Lung (tissue), 17 donors: ENCODE measurements at places on chromosomes 6 and 20. TPM values are rescaled to one million over a fixed set of nuclear protein-coding genes. Genes with fewer than 3 reads are reported as not detected.

- DNase-seq = no peak
- peaks cover 15% of the 10 kb centered on the region for H3K36me3 ChIP-seq
- H3K4me3 ChIP-seq = no peak overlapping the region
- peak overlapping the region; percentile 89 for H3K27ac ChIP-seq
- H3K4me1 ChIP-seq = peaks cover 20% of the 10 kb centered on the region
These were observed 174.7 kb downstream of the TMEM242 start for GRCh38 chr6:157148391-157149323.

DNA sequence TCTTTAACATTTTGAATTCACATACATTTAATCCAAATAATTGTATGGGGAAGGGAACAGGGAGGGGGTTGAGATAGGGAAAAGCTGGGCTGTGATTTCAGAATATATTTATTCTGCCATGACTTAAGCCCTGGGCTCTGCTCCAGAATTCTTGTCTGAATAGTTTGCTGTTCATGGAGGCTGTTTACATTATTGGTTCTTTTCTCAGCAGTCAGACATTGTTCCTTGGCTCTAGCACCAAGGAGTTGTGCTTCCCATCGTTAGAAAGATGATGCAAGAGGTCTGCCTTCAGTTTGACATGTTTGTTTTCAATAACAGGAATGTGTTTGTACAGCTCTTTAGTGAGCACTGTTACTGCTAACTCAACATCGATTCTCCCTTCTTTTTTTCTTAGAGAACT is 198.8 kb upstream of the CDYL start:
- no peaks in the 10 kb centered on the region for H3K36me3 ChIP-seq
- peaks cover 9% of the 10 kb centered on the region for H3K4me1 ChIP-seq
- H3K27ac ChIP-seq = no peak overlapping the region
- DNase-seq = peak; percentile 97
- H3K27me3 ChIP-seq = no peaks in the 10 kb centered on the region

DNA sequence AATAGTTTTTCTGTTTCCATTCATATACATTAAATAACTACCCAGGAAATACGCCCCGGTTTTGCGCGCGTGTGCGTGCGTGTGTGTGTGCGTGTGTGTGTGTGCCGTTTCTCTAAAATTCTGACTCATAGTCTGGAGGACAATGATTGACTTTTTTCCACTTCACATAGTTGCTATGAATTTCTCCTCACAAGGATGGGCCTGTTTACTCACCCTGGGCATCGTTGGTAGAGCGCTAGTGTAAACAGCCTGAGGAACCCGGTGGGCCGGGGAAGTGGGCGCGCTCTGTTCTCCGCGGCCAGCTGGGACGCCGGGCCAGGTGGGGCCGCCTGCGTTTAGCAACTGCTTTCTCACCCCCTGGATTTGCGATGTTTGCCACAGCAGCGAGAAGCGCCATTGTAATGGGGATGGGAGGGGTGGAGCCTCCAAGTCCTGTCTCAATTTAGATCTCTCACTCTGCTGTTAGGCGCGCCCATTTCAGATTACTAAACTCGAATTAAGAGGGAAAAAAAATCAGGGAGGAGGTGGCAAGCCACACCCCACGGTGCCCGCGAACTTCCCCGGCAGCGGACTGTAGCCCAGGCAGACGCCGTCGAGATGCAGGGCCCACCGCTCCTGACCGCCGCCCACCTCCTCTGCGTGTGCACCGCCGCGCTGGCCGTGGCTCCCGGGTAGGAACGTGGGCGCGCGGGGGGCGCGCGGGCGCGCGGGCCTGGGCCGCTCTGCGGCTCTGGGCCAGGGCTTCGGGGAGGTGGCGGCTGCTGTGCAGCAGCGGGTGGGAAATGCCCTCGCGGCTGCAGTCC is at the start of gene CD109:
Gene CD109, plus strand, starts transcription at position 585 of the 803 bp plus-strand sequence. Its CDS starts 13 bp downstream, at position 598.
- peak within 1 kb of the TSS; percentile 87 for H3K27ac ChIP-seq
- H3K4me3 ChIP-seq = peak within 1 kb of the TSS; percentile 62

- no peak overlapping the region for H3K27ac ChIP-seq
- H3K4me1 ChIP-seq = peaks cover 13% of the 10 kb centered on the region
- no peak overlapping the region for H3K4me3 ChIP-seq
- no peaks in the 10 kb centered on the region for H3K36me3 ChIP-seq
- no peaks in the 10 kb centered on the region for H3K27me3 ChIP-seq
These were observed 59.6 kb downstream of the SLC24A3 start for GRCh38 chr20:19271879-19272651.

- no peaks in the 10 kb centered on the region for H3K27me3 ChIP-seq
- no peaks in the 10 kb centered on the region for H3K36me3 ChIP-seq
- H3K4me3 ChIP-seq = no peak overlapping the region
- no peak for DNase-seq
- H3K4me1 ChIP-seq = no peaks in the 10 kb centered on the region
- no peak overlapping the region for H3K27ac ChIP-seq
These were observed 97.1 kb upstream of the PLCB4 start for GRCh38 chr20:8971669-8972316.

DNA sequence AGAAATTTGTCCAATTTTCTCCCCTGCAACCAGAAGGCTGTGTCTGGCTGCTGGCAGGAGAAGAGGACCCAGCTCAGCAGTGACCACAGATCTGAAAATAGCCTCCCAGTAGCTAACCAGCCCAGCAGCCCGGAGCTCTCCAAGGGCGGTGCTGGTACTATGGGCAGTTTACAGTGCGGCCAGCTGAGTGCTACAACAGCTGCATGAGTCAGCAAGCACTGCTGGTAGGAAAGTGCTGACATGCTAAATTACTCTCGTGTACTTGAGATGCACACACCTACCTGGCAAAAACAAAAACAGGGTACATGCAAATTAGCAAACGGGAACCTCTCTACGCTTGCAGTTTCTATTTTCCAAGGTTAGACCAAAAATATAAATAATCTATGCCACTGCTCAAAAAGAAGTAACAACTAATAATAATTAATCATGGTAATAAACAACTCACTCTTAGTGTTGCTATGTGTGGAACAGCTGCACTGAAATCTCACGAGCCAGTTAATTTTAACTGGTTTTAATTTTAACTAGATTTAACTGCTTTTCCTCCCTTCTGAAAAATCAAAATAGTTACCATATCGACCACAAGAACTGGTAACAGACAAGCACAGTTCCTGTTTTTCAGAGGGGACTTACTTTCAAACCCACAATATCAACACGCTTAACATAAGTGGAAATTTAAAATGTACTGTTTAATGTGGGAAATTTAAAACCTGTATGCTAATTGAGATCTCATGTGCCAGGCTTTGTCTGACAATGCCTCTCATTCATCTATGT is 10.8 kb downstream of the BACH2 start:
- H3K4me1 ChIP-seq = peaks cover 40% of the 10 kb centered on the region
- H3K27ac ChIP-seq = no peak overlapping the region
- H3K27me3 ChIP-seq = no peaks in the 10 kb centered on the region
- peak; percentile 83 for DNase-seq
- H3K36me3 ChIP-seq = no peaks in the 10 kb centered on the region
- H3K4me3 ChIP-seq = no peak overlapping the region

DNA sequence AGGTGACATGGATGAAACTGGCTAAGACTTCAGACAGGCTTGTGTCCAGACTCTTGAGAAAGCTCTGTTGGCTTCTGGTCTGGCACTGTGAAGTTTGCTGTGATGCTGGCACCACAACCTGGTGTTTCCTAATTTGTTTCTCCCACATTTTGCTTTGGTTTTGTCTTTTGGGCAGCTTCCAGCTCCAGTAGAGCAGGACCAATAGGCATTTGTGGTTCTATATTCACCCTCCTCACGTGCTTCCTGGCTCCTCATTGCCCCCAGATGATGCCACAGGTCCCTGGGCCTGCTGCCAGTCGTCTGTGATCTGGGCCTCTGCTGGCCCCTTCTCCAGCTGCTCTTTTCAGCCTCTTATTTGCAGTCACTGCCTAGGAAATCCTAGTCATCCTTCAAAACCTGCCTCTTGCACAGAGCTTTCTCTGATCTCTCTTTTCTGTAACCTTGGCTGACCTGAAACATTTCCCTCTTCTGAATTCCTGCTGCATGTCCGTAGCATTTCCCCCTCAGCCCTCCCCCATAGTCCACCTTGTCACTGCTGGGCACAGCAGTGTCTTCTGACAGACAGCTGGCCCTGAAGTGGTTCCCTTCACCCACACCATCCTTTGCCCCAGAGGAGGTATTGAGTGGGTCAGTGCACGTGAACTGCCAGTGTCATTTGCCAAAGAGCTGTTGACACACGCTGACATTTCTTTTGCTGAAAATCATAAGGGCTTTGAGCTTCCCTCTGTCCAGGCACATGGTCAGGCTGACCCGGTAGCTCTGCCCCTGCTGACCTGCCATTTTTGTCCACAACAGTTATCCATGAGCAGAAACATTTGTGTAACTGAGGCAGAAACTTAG is 63.0 kb downstream of the PTPN1 start:
- DNase-seq = peak; percentile 69
- H3K36me3 ChIP-seq = peaks cover 15% of the 10 kb centered on the region
- peaks cover 16% of the 10 kb centered on the region for H3K4me1 ChIP-seq
- H3K27me3 ChIP-seq = no peaks in the 10 kb centered on the region

- H3K4me1 ChIP-seq = no peaks in the 10 kb centered on the region
- H3K27me3 ChIP-seq = no peaks in the 10 kb centered on the region
- no peaks in the 10 kb centered on the region for H3K36me3 ChIP-seq
- H3K4me3 ChIP-seq = no peak overlapping the region
- DNase-seq = no peak
- H3K27ac ChIP-seq = no peak overlapping the region
These were observed 9.7 kb upstream of the NPEPL1 start for GRCh38 chr20:58682656-58683531.

- H3K4me3 ChIP-seq = no peak overlapping the region
- H3K27ac ChIP-seq = no peak overlapping the region
- no peaks in the 10 kb centered on the region for H3K27me3 ChIP-seq
- H3K36me3 ChIP-seq = no peaks in the 10 kb centered on the region
- DNase-seq = no peak
- H3K4me1 ChIP-seq = no peaks in the 10 kb centered on the region
These were observed 18.7 kb downstream of the ADRM1 start for GRCh38 chr20:62321521-62321948.

- peaks cover 27% of the 10 kb centered on the region for H3K36me3 ChIP-seq
- no peaks in the 10 kb centered on the region for H3K27me3 ChIP-seq
- H3K27ac ChIP-seq = no peak overlapping the region
- peaks cover 25% of the 10 kb centered on the region for H3K4me1 ChIP-seq
- no peak for DNase-seq
These were observed 6.4 kb downstream of the RPS12 start for GRCh38 chr6:132820629-132821381.

DNA sequence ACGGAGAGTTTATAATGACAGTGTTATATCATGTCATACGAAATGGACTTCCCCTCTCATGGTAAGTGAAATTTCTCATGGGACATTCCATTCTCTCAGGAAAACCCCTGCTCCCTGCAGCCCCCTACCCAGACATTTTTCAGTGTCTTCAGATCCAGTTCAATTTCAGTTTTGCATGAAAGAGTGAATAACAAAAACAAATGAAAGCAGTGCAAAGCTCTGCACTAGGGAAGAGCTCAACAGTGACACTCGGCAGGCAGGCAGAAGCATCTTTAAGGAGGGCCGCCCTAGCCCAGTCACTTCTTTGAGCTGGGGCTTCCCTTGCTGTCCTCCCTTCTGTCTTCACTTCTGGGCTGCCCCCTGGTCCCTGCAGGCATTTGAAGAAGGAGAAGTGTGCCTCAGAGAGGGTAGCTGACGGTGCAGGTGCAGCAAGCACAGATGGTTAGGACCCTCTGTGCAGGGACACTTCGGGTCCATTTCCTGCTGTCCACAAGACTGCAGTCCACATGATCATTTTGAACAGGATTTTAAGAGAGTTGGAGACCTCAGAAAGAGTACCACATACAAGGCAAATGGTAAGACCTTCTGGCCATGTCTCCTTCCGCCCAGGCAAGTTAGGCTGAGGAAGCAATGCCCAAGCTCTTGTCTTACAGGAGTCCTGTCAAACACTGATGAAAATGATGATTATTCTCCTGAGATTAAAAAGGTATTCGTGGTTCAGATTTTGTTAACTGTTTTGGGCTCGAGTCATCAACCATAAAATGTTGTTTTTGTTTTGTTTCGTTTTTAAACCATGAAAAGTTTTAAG is 5.4 kb upstream of the DUSP22 start:
- H3K27me3 ChIP-seq = no peaks in the 10 kb centered on the region
- H3K4me1 ChIP-seq = no peaks in the 10 kb centered on the region
- no peaks in the 10 kb centered on the region for H3K36me3 ChIP-seq
- no peak overlapping the region for H3K27ac ChIP-seq
- H3K4me3 ChIP-seq = no peak overlapping the region

DNA sequence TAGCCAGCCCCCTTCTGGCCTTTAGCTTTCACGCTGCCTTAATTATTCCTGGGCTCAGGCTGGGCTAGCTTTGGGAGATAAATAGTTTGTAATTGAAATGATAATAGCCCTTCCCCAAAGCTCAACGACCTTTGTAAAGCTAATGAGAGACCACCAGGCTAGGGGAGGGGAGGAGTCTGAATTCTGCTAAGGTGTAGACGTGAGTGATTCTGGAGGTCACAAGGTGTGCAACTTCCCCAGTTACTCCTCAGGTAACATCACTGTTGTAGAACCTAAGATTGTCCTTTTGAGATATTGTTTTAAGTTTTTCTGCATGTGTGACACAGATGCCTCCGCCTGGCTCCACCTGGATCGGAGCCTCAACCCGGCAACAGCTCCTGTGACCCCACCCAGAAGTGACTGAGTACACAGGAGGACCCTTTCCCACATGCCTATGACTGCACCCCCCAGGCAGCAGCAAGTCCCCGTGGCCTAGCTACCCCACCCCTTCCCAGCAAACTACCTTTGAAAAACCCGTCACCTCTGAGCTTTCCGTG is 5.8 kb upstream of the GPR31 start:
- no peak overlapping the region for H3K27ac ChIP-seq
- H3K27me3 ChIP-seq = no peaks in the 10 kb centered on the region
- DNase-seq = no peak
- H3K36me3 ChIP-seq = no peaks in the 10 kb centered on the region
- no peaks in the 10 kb centered on the region for H3K4me1 ChIP-seq

GRCh38 chr20:21101932-21102575 is 4.1 kb downstream of the LINC00237 start:
- H3K4me1 ChIP-seq = peaks cover 28% of the 10 kb centered on the region
- peak; percentile 29 for DNase-seq
- peaks cover 7% of the 10 kb centered on the region for H3K27me3 ChIP-seq
- no peaks in the 10 kb centered on the region for H3K36me3 ChIP-seq

The HEY2 gene
- total RNA-seq = 5.2 TPM

The NKX2-4 gene
- total RNA-seq = not detected

The SLC35D3 gene
- total RNA-seq = 0.09 TPM

The TGM2 gene
- 476 TPM for total RNA-seq

The PRDM13 gene
- total RNA-seq = not detected
